NCI-H446 (cell line): ENCODE measurements at places on chromosomes 2 and 18.

DNA sequence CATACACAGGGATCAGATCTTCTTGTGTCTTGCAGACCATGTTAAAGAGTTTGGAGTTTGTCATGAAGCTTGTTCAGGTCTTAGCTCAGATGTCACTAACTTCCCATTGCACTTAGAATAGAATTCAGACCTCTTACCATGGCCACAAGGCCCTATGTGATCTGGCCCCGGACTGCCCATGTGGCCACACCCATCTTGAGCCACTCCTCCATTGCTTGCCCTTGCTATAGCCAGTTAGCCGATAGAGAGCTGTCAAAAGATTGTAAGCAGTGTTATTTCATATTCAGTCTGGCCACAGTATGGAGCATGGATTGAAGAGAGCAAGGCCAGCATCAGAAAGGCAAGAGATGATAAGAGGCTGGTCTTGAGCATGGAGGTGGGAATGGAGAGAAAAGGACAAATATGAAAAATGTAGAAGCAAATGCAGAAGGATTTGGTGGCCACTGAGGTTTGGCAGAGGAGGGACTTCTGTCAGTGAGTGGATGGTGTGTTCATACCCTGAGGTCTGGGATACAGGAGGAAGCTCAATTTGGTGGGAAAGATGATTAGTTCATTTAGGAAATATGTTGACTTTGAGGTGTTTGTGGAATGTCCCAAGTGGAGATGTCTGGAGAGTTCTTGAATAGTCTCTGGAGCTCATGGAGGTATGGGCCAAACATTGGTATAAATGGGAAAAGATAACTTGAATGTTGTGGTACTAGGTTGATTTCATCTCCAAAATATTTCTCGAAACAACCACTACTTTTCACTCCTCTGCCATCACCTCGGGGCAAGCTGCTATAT is 10.6 kb downstream of the DGUOK start:
- DNase-seq = no peak

- DNase-seq = no peak
Measured at GRCh38 chr2:223947711-223948205, 2.6 kb upstream of the WDFY1 start.

- no peak for DNase-seq
Measured at GRCh38 chr2:128366713-128367511, 48.2 kb upstream of the HS6ST1 start.

GRCh38 chr2:218985325-218986091 is 524 bp upstream of the FEV start:
- no peak for DNase-seq

GRCh38 chr2:25543939-25544338 is 129.4 kb downstream of the DTNB start:
- no peak for DNase-seq

- no peak for DNase-seq
Measured at GRCh38 chr2:136168720-136169119, 50.8 kb upstream of the CXCR4 start.

GRCh38 chr18:11289248-11289647 is 139.9 kb upstream of the PIEZO2 start:
- DNase-seq = no peak

DNA sequence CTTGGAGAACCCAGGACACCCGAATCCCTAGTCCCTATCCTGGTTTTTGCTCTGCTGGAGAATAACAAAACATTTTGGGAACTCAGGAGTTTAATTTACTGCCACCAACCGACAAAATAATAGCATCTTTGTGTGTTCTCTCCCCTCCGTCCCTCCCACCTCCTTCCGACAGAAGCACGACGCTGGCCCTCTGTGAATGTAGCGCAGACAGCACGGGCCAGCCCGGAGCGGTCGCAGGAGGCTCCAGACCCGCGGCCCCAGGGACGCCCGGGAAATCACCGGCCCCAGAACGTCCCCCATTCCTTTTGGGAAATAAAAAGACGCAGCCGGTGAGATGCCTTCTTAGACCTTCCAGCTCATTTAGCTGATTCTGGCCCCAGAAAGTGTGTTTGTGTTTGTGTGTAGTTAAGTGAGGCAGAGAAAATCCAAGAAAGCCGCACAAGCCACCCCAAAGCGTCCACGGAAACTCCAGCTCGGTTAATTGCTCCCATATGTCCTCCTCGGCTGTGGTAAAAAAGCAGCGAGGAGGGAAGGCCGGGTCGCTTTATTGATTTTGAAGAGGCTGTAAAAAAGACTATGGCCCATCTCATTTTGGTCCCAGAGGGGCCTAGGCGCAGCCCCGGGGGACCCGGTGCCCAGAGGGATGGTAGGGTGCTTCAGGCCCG is 577 bp upstream of the TANC1 start:
- peak; percentile 77 for DNase-seq

DNA sequence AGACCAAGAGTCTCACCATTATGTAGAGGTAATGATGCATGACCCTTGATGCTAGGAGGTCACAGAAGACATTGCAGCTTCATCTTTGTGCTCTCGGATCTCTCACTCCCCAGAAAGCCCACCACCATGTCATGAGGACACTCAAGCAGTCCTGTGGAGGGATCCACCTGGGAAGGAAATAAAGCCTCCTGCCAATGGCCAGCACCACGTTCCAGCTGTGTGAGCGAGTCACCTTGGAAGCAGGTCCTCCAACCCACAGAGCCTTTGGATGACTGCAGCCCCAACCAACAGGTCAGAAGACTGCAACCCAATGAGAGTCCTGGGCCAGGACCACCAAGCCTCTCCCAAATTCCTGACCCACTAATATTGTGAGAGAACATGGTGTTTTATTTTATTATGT is 38.4 kb downstream of the CYP26B1 start:
- DNase-seq = no peak

GRCh38 chr2:100757621-100758394 is 62.1 kb upstream of the NPAS2 start:
- no peak for DNase-seq

DNA sequence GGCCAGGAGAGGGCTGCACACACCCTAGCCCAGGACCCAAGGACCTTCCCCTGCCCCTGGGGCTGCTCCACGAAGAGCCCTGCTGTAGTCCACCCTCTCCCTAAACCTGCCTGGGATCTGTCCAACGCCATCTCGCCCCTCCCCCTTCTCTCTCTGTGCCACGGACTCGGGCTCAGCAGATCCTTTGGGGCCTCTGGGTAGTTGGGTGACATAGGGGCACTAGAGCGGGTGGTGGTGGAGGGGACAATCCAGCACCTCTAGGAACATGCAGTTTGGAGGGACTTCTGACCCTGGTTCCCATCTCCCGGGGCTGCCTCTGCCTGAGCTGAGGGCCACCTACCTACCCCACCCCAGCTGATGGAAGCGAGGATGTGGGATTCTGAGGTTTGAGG is 7.3 kb upstream of the CRYBA2 start:
- no peak for DNase-seq

DNA sequence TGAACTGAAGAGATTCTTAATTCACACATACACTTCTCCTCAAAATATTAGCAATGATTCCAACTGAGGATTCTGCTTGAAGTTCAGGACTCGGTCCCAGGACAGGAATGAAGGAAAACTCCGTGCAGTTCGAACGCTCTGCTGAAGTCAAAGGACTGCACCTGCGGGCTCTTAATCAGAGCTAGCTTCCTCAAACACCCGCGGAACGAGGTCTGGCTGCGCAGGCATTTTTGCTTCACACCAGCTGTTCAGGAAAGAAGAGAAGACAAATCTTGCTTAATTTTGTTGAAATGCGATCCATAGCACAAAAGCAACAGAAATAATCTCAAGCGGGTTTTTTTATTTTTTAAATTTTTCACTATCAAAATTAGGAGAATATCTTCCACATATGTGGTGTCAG is 175.6 kb downstream of the LAMA1 start:
- no peak for DNase-seq

GRCh38 chr18:11081009-11081532 is 68.3 kb downstream of the PIEZO2 start:
- DNase-seq = no peak

DNA sequence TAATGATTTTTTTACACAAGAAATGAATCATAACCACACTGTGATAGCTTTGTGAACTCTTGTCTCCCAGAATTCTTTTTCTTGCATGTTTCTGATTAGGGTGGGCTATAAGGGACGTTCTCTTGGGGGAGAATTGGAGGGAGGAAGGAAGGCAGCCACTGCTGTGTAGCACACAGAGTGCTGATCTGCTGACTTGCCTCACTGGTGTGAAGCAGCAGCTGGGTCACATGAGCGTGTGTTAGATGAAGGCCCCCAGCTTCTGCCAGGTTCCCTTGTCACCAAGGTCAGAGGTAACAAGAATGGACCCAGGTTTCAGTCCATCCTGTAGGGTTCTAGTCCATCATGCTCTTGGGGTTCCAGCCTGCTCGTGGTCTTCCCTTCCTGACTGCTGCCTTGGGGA is 107.4 kb upstream of the GLI2 start:
- DNase-seq = no peak

DNA sequence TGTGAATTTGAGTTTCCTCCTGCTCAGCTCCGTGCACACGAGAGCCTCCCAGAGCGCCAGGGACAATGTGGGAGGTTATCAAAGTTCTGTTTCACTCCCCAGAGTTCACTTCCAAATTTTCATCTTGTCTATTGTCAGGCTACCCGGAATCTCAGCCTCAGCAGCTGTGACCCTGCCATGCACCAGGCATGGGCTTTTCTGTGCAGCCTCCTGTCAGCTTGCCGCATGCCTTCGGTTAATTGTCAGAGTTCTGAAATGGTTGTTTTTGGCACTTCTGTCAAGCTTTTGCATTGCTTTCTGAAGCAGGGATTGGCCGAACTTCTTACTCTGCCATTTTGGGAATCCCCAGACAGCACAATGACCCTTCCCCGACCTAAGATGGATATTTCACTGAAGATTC is 60.4 kb downstream of the SH3YL1 start:
- DNase-seq = no peak

DNA sequence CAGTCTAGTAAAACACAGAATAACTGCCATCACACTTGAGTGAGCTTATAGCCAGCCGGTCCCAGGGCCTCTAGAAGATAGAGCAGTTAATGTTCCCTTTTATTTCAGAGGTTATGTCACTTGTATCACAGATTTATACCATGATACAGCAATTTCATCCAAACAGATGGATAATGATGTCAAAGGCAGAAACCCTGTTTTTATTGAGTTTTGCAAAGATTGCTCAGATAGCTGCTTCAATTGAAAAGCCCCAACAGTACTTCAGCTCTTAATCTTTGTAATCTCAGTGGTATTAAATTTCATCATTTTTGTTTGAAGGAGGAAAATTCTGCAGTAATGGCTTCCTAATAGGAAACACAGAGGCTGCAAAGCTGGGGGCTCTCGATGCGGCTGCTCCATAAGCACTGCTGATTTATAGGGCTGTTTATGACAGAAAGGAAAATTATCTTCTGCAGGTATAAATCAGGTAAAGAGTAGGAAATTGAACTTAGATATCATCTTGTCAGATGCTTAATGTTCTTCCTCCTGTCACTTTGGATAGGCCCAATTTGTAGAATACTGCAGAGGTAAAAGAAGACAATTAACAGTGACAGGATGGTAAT is 112.3 kb downstream of the LNPK start:
- DNase-seq = no peak

- no peak for DNase-seq
Measured at GRCh38 chr18:56787390-56787789, 136.2 kb downstream of the WDR7 start.

GRCh38 chr2:149200109-149200520 is 130.3 kb upstream of the LYPD6 start:
- no peak for DNase-seq

DNA sequence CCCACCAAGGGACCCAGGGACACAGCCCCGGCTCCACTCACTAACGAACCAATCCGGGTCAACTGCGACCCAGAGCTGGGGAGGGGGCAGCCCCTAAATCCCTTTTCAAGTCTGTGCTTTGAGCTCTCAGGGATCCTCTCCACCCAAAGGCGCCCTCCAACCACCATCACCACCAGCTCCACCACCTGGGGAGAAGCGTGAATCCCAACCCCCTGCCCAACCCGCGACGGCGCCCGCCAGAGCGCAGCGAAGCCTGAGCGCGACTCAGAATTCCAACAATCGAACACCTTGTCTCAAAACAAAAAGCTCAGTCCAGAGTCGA is 497 bp downstream of the DSC3 start:
- no peak for DNase-seq

GRCh38 chr2:139394801-139395200 is 614.6 kb upstream of the NXPH2 start:
- no peak for DNase-seq

DNA sequence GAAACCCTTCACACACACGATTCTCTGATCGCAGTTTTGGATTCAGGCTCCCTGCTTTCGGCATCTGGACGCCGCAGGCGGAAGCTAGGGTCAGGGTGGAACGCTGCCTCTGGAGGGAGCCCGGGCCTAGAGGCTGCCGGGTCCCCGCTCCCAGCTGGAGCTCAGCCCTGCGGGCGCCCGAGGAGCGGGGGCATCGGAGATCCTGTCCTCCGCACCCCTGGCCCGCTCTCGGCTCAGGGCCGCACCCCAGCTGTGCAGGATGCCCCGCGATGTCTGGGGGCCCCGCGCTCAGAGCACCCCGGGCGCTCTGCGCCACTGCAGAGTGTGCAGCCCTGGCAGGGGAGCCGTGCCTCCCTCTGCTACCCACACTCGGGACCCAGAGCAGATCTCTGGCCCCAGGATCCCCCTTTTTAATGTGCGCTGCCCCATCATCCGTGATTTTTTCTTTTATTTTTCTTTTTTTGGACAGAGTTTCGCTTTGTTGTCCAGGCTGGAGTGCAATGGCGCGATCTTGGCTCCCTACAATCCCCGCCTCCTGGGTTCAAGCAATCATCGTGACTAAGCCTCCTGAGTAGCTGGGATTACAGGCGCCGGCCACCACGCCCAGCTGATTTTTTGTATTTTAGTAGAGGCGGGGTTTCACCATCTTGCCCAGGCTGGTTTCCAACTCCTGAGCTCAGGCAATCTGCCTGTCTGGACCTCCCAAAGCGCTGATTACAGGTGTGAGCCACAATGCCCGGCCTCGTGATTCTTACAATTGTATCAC is 54.8 kb upstream of the TUBA3E start:
- no peak for DNase-seq

DNA sequence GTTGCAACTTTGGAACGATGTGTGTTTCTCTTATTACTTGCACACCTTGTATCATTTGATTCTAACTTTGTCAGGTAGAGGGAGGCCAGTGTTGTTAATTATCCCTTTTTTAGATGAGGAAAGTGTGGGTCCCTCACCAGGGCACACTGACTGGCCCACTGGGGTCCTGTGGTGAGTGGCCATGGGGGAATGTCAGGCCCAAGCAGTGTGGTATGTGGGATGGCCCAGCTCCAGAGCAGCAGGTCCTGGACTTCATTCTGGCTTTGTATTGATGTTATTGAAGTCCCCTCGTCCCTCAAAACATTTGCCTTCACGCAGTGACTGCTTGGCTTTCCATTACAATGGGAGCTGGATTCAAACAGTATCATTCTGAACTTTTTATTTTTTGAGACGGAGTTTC is 11.7 kb downstream of the NCK2 start:
- DNase-seq = no peak

- DNase-seq = no peak
Measured at GRCh38 chr2:157460384-157460837, 16.5 kb upstream of the CYTIP start.

- DNase-seq = no peak
Measured at GRCh38 chr2:100895402-100895801, 75.5 kb downstream of the NPAS2 start.

GRCh38 chr2:142165790-142166189 is 35.0 kb upstream of the LRP1B start:
- peak; percentile 23 for DNase-seq

DNA sequence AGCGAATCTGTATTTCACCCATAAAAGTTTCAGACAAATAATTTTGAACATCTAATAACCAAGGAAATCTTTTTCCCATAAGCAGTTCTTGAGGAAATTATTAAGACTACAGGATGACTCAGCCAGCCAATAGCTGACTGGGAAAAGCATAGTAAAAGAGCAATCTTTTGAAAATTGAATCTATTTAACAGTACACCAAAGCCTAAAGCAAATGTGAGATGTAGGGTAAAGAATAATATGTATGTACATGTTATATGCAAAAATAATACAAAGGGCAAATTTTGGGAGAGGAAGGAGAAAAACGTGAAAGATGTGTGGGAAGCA is 12.6 kb upstream of the KDSR start:
- DNase-seq = no peak
